ENCODE measurements at places on chromosomes 1 and 21.
A peak's percentile ranks its signal among the peaks of the same experiment; 100 is the strongest.

DNA sequence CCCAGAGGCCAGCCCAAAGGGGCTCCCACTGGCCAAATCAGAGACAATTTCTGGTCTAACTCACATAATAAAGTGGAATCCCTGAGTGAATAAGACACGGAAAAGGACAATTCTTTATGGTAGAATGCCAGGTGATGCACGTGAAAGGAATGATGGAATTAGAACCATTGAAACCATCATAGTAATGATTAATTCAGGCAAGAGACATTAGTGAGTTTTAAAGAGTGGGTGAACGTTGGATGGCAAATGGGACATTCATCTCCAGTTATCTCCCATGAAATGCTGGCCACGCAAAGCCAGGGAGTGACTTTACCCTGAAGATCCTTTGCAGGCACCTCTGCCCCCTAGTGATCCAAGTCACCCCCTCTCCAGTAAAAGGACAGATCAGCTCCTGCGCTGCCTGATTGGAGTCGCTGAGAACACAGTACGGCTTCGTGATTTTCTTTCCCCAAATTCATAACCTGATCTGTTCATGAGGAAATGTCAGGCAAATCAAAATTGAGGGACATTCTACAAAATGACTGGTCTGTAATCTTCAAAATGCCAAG, 87.5 kb downstream of the AJAP1 start:
- DNase-seq, result no peak

DNA sequence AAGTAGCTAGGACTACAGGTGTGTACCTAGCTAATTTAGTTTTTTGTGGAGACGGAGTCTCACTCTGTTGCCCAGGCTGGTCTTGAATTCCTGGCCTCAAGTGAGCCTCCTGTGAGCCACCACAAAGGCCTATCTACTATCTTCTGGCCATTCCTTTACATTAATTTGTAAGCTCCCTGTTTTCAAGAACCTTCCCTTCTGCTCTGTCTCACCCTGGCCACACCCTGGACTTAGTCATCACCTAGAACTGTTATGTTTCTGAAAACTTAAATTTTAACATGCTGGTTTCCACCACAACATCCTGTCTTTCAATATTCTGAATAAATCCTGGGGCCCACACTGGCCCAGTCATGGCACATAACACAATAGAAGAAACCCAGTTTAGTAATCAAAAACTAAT, 4.9 kb upstream of the B4GALT3 start:
- no peak for DNase-seq

DNA sequence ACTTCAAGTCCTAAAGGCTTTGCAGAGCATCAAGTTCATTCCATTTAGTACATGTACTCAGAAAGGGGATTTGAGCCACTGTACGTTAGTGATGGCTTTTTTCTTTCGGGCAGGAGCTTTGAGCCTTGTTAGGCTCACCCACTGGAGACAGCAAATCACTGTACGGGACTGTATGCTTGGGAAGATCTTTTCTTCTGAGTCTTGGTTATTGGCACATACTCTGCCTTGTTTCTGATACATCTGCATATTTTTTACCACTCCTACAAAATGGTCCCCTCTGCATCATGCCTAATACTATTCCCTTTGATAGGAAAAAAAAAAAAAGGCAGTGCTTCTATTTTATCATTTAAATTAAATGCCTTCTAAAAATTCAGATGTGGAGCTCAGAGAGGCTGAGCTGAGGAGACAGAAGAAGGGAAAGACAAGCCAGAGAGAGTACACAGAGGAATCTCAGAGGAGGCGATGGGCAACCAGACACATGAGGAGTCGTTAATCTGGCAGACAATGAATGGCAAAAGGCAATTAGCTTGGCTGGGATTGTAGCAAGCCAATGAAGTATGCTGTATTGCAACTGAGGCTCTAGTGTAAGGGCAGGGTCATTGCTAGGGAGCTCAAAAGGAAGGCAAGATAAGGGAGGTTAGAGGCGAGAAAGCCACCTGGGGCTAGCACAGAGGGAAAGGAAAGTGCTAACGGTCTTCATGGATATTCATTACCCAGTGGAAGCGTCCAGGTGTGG, 39.4 kb downstream of the PHC2 start:
- DNase-seq, result no peak

GRCh38 chr1:47024141-47024801, 802 bp downstream of the CYP4X1 start:
- no peak for DNase-seq

GRCh38 chr1:154329551-154330131, 4.3 kb downstream of the ATP8B2 start:
- DNase-seq, result no peak

- DNase-seq, result no peak
Measured at GRCh38 chr1:17791480-17791879, 36.3 kb downstream of the ACTL8 start.

DNA sequence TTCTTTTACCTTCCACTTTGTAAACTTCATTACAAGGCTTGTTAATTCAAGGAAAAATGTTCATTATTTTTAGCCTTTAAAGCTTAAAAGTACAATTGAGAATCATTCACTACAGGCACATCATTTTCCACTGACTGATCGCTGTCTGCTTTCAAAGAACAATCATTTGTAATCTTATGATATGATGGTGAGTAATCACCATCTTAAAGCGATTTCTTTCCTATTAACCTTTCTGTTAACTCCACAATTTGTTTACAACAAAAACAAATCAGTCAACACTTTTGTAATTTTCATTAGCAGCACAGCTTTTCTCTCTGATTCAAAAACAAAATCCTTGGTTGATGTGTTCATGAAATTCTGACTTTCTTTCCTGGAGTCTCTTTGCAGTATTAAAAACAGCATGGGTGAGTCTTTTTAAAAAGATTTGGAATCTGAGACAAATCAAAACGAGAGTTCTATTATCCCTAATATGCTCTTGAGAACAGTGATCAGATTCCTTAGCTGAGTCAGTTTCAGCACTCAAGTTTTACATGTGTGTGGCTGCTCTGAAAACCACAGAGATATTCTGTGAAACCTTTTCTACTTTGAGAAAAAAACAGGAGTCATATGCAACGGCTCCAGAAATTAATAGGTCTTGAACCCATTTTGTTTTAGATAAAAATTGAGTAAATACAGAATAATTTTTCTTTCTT, 145.8 kb upstream of the TMPRSS15 start:
- DNase-seq, result no peak

GRCh38 chr1:61921435-61921834, 179.2 kb downstream of the PATJ start:
- no peak for DNase-seq

- DNase-seq, result no peak
Measured at GRCh38 chr1:112501810-112502641, 6.7 kb upstream of the WNT2B start.

- DNase-seq, result no peak
Measured at GRCh38 chr1:200207711-200208126, 180.2 kb downstream of the NR5A2 start.

DNA sequence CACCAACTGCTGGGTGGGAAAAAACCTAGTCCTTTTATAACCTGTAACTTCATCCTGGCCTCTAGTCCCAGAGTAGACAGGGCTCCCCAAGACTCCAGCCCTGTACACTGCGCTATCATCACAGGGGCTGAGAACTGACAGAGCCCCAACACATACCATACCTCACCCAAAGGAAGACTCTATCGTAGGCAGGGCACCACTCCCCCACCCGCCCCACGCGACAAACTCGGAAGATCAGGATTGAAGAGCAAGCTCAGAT, 15.8 kb downstream of the INPP5B start:
- no peak for DNase-seq

- no peak for DNase-seq
Measured at GRCh38 chr1:243786531-243786930, 63.5 kb downstream of the AKT3 start.

- no peak for DNase-seq
Measured at GRCh38 chr1:2089051-2089450, 38.8 kb downstream of the PRKCZ start.

DNA sequence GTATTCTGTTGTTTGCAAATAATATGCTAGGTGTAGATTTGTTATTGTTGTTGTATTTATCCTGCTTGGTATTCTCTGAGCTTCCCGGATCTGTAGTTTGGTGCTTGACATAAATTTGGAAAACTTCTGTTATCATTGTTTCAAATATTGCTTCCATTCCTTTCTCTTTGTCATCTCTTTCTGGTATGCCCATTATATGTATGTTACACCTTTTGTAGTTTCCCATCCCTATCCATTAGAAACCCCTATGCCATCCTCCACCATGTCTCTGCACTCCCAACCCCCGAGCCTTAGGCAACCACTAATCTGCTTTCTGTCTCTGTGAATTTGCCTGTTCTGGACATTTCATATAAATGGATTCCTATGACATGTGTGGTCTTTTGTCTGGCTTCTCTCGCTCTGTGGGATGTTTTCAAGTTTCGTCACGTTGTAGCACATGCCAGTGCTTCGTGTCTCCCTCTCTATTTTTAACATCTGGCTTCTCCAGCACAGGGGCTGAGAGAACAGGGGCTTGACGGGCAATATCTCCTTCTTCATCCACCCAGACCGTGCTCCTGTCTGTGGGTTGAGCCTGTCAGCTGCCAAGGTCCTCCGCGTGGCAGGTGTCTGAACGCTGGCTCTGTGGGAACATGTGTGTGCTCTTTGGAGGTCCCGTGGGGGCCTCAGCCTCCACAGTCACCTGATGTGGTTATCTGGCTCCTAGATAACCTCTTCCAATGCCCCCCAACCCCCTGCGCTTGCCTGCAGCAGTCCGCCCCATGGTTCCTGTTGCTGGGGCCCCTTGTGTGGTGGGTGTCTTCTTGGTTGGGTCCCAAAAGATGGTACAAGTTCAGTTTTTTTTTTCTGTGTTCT, 32.8 kb upstream of the MAN1C1 start:
- DNase-seq, result no peak

- DNase-seq, result no peak
Measured at GRCh38 chr1:65172936-65173690, 25.1 kb downstream of the AK4 start.

- DNase-seq, result no peak
Measured at GRCh38 chr21:26093122-26093521, 77.4 kb downstream of the APP start.

DNA sequence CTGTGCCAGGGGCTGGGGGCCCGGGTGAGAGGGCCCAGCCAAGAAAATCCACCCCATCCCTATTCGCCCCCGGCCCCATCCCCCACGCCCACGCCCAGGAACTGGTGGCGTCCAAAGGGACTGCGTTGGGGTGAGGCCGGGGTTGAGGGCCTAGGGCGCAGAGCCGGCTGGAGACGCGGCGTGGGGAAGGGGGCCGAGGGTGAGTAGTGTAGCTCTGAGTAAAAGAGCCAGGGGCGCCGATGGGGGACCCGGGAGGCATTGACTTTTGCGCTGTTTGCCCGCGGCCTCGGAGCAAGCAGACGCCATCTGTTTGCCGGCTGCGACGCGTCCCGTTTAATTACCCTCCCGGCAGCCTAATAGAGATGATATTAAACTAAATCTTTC, 3.5 kb upstream of the DMRTA2 start:
- no peak for DNase-seq

- DNase-seq, result no peak
Measured at GRCh38 chr1:36349241-36349671, 25.8 kb upstream of the EVA1B start.

DNA sequence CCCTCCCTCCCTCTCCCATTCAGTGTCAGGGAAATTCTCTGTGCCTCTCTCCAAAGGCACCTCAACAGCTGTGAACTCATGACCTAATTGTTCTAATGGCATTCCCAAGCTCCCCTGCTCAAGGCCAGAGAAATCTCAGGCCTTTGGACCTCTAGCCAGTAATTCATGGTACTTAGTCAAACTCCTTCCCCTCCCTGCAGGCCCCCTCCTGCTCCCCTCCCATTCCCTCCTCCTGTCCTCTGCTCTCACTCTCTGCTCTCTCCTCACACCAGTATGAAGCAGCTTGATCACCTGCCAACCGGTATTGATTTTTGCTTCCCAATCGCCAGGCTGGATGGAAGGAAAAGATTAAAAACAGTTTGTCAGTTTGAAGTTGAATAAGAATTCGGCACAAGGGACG, 370.5 kb upstream of the PBX1 start:
- DNase-seq, result no peak

DNA sequence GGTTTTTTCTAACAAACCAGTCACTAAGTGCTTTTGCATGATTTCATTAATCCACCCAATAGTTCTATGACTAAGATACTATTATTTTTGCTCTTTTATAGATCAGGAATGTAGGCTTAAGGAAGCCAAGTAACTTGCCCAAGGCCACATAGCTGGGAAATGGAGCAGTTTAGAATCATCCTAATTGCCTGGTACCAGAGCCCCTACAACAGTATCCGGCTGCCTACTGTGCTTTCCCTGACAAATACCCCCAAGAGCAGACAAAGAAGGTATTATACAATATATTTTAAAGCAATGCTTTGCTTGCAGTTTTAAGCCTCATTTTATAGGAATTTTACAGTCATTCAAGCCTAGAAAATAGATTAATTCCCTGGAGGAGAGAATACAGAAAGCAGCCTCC, 45.5 kb upstream of the RASAL2 start:
- DNase-seq, result no peak

DNA sequence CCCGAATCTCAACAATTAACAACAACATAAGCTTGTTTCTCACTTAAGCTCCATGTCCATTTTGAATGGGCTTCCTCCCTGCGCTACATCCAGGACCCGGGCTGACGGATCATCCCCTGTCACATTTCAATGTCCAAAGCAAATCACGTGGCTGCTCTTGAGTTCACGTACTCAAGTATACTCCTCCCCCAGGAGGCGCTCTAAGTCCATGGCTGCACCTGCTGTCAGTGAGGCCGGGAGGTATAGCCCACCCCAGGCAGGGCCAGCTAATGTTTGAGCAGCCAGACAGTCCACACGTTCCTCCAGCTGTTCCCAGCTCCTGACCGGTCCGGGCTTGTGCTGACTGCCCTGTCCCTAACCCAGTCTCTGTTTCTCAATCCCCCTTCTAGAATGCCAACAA, 220.8 kb downstream of the SLC35F3 start:
- DNase-seq, result no peak

DNA sequence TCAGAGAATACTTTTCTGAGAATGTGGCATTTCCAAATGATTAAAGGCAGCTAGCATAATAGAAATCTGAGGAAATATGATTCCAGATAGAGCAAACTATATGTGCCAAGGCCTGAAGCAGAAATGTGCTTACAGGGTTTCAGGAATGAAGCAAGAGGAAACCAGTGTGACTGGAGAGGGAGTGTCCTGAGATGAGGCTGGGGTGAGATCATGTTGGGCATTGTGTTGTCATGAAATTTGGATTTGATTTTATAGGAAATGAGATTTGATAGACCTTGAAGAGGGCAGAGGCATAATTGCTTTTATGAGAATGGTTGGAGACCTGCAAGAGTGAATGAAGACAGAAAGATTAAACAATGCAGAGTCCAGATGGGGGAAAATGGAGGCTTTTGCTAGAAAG, 338.1 kb upstream of the SNX7 start:
- DNase-seq, result peak; percentile 80

Measured in epithelial cell of prostate (primary cell).